AG08396 (cell line): ENCODE measurements at places on chromosomes 6 and 20.

GRCh38 chr6:19210849-19211590 lies 626.1 kb upstream of the ID4 start:
- DNase-seq, result no peak

GRCh38 chr6:160659562-160659961 lies 4.5 kb downstream of the LPA start:
- DNase-seq, result no peak

- DNase-seq, result no peak
Observed at GRCh38 chr6:167279766-167280446, 11.2 kb upstream of the UNC93A start.

- no peak for DNase-seq
Observed at GRCh38 chr6:96809119-96809518, 28.2 kb downstream of the GPR63 start.
